ENCODE measurements at places on chromosomes 1 and 21. TPM values are rescaled to one million over a fixed set of nuclear protein-coding genes. Genes with fewer than 3 reads are reported as not detected.

DNA sequence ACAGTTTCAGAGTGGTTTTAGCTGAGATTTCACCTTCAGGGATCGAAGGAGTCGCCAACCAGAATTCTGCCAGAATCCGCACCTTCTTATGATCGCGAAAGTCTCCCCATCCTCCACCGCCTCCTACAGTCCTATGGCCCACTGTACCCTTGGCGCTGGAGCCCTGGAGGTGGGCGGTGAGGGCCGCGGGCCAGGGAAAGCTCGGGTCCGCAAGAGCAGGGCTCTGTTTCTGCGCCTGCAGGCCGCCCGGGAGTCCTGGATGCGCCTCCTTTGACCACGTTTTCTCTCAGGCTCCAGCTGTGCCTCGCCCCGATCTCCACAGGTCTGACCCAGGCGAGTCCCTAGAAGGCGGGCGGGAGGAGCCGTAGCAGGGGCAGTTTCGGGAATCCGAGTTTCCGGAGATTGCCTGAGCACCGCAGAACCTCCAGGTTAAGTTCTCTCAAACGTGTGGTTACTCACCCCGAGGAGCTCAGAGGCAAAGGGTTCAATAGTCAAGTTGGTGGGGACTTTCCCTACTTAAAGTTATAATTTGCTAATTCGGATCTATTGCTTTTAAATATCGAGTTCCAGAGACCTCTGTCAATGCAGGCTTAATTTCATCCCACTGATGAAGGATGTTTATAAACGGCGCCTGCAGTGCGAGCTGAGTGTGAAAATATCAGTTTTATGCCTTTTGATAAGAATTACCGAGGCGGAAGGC lies 3.2 kb upstream of the LHX8 start:
- DNase-seq = no peak

The ZSWIM5 gene
- total RNA-seq = 0.84 TPM

DNA sequence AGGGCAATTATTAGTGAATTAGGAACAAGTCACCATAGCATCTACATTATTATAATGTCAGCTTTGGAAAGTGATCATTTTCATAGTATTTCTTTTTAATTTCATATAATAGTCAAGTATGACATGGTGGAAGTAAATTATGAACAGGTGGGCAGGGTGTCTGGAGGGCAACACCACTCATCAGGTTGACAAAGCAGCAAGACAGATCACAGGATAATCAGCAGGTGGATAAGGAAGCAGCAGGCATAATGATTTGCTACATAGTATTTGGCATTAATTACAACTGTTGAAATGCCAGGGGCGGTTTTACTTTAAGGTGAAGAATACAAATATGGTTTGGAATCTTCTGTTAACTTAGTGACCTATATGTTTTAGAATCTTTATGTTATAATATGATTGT lies 1342.2 kb downstream of the PLA2G4A start:
- no peak for DNase-seq

GRCh38 chr1:60558236-60558635 lies 484.7 kb upstream of the C1orf87 start:
- DNase-seq = no peak

GRCh38 chr21:19237608-19238007 lies 834.0 kb upstream of the TMPRSS15 start:
- DNase-seq = no peak

The AMY2A gene
- not detected for total RNA-seq

The PLEKHA6 gene
- 48.9 TPM for total RNA-seq

DNA sequence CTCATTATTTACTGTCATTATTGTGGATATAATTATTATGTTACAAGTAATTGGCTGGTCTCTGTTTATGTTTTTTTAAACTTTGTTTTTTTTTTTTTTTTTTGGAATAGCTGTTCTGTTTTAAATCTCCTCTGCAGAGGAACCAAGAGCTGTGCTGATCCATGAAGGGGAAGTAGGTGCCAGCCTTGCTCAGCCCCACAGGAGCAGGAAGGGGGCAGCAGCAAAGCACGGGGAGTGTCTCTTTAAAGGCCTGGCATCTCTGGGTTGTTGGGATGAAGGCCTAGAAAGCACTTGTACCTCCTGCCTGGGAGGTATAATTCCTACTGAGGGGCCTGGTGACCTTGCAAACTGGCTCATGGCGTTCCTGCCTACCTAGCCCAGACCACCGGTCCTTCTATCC lies 2.5 kb upstream of the GRHL3 start:
- DNase-seq = no peak

The PADI1 gene
- total RNA-seq = 1.3 TPM

DNA sequence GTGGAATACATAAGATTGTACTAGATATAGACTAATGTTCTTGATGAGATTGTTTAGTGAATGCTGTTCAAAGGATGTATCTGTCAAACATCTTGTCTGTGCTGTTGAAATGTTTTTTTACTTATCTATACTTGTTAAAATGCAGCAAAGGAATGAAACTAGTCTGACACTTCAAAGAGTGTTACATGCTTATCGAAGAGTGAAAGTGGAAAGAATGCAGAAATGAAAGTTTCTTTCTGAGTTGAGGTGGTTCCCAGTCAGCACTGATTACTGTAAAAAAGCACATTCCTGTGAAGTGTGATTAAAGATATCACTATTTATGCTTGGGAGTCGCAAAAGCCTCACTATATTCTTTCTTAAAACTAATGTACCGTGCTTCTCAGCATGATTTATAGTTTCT lies 1225.2 kb downstream of the NCAM2 start:
- no peak for DNase-seq

All from kidney epithelial cell (primary cell).